D721Med (cell line): ENCODE measurements at places on chromosomes 6 and 20.

GRCh38 chr20:36203861-36204260 lies 32.4 kb upstream of the AAR2 start:
- no peak for DNase-seq

GRCh38 chr20:46770330-46771194 lies 61.1 kb downstream of the SLC2A10 start:
- no peak for DNase-seq

DNA sequence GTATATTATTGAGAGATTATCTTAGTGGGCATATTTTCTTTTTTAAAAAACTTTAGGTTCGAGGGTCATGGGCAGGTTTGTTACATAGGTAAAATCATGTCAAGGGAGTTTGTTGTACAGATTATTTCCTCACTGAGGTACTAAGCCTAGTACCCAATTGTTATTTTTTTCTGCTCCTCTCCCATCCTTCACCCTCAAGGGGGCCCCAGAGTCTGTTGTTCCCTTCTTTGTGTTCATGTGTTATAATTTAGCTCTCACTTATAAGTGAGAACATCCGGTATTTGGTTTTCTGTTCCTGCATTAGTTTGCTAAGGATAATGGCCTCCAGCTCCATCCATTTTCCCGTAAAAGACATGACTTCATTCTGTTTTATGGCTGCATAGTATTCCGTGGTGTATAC lies 247.9 kb upstream of the RAB32 start:
- DNase-seq, result no peak

- no peak for DNase-seq
Measured at GRCh38 chr6:156876302-156876701, 99.1 kb downstream of the ARID1B start.

- peak; percentile 35 for DNase-seq
Measured at GRCh38 chr6:134822920-134823709, 126.8 kb downstream of the ALDH8A1 start.

DNA sequence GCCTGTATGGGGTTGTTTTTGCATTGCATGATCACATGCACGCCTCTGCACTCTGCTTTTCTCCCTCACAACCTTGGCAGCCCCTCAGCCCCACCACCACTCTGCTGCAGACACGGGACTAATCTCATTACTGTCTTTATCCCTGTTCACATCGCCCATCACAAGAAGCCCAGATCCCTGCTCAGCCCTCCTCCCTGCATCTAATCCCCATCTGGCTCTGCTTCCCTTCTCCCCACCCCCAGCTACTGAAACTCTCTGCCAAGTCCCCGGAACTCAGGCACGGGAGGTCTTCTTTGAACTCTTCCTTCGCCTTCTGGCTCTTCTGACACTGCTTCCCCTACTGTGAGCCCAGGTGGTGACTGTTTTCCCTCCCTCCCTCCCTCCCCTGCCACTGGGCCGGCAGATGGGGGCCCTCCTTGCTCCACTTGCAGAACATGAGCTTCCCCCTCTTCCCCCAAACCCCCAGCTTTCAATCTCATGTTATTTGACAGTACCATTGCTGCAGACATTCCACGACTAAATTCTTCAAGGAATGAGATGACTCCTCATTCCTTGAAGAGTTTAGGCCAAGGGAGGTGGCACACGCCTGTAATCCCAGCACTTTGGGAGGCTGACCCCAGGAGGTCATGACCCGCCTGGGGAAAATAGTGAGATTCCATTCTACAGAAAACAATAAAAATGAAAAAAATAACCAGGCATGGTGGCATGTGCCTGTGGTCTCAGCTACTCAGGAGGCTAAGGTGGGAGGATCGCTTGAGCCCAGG lies 21.9 kb upstream of the TULP1 start:
- DNase-seq, result peak; percentile 42

- DNase-seq, result no peak
Measured at GRCh38 chr20:34566978-34567891, 8.7 kb downstream of the MAP1LC3A start.

- DNase-seq, result no peak
Measured at GRCh38 chr6:43097098-43097489, 21.0 kb downstream of the PTK7 start.

DNA sequence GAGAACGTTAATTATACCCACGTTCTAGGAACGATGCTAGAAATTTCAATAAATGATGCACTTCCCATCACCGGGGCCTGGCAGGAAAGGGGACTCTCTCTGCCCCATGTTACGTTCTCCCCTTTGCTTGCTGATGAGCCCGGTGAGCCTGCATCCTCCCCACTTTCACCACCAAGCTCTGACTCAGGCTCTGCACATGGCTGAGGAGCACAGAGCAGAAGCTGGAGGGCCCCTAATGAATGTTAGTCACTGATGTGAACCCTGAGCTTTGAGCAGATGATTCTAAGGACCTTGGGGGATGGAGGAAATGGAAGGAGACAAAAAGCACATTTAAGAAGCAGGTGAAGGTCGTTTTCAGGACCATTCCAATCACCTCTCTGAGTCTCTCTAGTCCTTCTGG lies 468.2 kb upstream of the ARID1B start:
- no peak for DNase-seq
